NCI-H446 (cell line): ENCODE measurements at places on chromosomes 16 and 17.
A peak's percentile ranks its signal among the peaks of the same experiment; 100 is the strongest.

- DNase-seq = no peak
Measured at GRCh38 chr17:54982399-54982798, 13.8 kb downstream of the STXBP4 start.

DNA sequence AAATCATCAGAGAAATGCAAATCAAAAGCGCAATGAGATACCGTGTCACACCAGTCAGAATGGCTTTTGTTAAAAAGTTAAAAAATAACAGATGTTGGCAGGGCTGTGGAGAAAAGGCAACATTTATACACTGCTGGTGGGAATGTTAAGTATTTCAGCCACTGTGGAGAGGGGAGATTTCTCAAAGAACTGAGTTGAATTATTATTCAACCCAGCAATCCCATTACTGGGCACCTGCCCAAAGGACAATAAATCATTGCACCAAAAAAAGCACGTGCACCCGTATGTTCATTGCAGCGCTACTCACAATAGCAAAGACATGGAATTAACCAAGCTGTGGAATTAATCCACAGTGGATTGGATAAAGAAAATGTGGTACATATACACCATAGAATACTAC lies 204.7 kb downstream of the HS3ST4 start:
- no peak for DNase-seq

DNA sequence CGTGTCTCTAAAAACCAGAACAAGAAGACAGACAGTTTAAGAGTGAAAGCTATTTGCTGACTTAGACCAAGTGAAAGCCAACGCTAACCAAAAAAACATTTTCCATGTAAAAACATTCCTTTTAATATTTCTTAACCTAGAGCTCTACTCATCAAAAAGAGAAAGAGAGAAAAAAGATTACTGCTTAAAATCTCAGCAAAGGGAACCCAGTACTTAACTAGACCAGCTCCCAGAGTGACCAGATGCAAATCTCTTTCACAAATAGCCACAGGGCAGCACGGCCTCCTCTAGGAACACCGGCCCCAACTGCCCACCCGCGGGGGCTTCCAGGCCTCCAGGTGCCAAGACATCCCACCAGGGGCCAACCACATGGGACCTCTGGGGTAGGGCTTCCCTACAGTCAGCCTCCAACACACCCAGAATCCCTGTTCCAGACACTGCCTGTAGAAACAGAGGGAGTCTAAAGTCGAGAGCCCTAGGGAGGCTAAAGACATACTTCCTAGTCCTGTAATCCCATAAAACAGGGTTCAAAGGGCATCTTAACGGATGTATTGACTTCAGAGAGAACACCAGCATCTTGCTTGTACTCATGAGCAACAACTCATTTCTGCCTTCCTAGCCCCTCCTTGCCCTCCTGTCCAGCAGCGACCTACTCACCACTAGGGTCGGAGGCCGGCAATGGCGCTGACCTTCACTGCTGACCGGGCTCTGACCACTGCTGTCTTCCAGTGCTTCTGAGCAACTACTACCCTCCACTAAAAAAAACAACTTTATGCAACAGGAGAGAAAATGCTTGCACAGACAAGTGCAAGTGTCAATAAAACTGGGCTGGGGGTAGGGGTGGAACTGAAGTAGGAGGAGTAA lies 21.3 kb downstream of the ZCCHC14 start:
- no peak for DNase-seq

- no peak for DNase-seq
Measured at GRCh38 chr16:11005611-11005975, 61.2 kb downstream of the CLEC16A start.

- DNase-seq = no peak
Measured at GRCh38 chr16:79712276-79712675, 111.7 kb upstream of the MAF start.

DNA sequence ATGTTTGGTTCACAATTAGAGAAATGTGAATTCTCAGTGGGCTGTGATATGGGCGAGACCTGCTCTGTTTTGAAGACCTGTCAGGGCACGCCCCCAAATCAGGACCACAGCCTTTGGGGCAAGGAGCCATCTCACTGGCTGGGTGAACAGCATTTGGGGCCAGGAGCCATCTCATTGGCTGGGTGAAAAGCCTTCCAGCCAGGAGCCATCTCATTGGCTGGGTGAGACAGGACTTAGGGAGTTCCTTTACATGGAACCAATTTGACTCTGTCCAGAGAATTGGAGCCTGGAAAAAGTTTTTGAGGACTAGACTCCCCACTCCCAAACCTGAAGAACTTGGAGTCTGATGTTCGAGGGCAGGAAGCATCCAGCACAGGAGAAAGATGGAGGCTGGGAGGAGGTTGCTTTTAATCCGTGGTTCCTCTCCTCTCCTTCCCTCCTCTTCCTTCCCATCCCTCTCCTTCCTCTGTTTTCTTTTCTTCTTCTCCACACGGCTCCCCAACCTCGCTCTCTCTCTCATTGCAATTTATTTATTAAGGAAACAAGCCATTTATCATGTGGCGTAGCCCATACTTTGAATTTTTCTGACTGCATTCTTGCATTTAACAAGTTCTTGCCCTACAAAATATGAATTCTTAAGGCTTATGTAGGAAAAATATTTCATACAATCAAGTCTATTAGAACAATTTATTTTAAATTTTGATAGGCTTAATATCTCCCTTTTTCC lies 19.7 kb downstream of the FOXL1 start:
- DNase-seq = no peak

DNA sequence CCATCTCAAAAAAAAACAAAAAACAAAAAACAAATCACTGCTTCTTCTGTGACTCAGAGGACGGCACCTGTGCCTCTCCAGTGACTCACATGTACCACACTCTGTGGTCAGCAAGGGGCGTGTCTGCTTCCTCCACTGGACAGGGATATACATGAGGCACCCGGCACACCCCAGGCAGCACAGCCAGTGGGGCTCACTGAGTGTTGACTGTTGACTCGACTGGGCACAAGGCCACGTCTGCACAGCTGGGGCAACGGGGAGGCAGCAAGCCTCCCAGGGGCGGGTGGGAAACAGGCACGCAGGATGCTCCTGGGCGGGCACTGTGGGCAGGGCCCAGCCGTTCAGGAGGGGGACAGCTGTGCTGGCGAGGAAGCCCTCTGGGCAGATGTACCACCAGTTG lies 64.1 kb downstream of the TIMM22 start:
- no peak for DNase-seq

GRCh38 chr17:31481783-31482081 lies 90.3 kb downstream of the RAB11FIP4 start:
- no peak for DNase-seq

GRCh38 chr17:28008513-28008912 lies 34.0 kb upstream of the NLK start:
- no peak for DNase-seq

GRCh38 chr16:89289428-89290395 lies 72.2 kb downstream of the ZNF778 start:
- peak; percentile 34 for DNase-seq

DNA sequence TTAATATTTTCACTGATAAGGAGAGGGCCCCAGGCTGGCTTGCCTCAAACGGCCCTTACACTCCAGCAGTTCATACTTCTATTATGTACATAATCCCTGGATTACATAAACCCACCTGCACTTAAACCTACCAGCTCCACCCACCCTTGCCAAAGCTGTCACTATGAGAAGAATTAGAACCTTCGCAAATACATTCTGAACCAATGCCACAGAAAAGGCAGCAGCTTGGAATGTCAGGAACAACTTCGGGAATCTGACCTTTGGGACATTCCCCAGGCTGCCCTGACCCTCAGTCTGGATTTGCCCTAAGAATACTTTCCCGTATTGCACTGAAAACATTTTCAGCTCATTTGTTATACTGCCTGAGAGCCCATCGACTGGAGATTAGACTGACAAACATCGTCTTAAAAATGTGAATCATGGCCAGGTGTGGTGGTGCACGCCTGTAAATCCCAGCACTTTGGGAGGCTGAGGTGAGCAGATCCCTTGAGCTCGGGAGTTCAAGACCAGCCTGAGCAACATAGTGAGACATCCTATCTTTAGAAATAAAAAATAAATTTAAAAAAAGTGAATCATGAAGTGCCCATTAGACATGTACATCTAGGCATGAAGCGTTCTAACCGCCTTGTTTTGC lies 21.0 kb upstream of the SEC14L1 start:
- DNase-seq = no peak

DNA sequence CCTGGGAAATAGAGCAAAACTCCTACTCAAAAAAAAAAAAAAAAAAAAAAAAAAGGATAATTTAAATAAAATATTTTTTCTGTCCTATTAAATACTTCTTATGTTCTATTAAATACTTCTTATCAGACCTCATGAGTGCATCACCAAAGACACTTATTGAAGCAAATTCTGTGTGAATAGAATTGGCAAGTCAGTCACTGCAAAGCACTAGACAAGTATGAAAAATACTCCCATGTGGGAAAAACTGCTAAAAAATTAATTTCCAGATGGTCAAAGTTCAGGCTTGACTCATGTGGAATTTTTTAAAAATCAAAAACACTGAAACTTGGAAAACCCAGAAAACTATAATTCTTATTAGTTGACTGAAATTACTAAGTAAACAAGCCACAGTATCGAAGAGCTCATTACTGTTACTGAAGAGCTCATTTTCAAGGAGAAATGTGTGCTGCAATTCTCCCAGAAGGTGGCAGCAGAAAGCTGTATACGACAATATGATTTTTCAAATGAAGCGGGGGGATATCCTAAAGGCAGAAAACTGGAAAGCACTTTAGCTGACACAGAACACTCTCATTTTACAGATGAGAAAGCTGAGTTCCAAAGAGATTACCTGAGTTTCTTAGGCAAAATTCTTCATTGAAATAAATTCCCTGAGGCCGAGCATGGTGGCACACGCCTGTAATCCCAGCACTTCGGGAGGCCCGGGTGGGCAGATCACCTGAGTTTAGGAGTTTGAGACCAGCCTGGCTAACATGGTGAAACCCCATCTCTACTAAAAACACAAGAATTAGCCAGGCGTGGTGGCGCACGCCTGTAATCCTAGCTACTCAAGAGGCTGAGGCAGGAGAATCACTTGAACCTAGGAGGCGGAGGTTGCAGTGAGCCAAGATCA lies 15.9 kb upstream of the FBXO47 start:
- peak; percentile 42 for DNase-seq

GRCh38 chr17:49495842-49496182 lies 719 bp downstream of the NGFR start:
- no peak for DNase-seq

- no peak for DNase-seq
Measured at GRCh38 chr16:70676675-70677498, 9.0 kb downstream of the MTSS2 start.

DNA sequence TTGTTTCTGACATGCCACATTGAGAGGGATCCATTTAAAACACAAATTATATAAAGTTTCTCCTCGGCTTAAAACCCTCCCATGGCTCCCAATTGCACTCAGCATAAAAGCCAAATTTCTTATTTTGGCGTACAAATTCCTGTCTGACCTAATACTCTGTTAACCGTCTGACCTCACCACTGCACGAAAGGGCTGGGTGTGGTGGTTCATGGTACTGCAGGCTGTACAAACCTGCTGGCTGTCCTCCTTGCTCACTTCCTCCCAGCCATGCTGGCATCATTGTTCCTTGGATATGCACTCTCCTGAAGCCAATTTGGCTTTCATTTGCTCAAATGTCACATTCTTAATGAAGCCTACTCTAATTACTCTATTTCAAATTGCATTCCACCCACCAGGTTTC lies 301.6 kb upstream of the C16orf82 start:
- DNase-seq = no peak

GRCh38 chr17:15377616-15378015 lies 36.2 kb upstream of the TEKT3 start:
- no peak for DNase-seq

GRCh38 chr17:33113991-33114370 lies 122.3 kb downstream of the SPACA3 start:
- DNase-seq = no peak

DNA sequence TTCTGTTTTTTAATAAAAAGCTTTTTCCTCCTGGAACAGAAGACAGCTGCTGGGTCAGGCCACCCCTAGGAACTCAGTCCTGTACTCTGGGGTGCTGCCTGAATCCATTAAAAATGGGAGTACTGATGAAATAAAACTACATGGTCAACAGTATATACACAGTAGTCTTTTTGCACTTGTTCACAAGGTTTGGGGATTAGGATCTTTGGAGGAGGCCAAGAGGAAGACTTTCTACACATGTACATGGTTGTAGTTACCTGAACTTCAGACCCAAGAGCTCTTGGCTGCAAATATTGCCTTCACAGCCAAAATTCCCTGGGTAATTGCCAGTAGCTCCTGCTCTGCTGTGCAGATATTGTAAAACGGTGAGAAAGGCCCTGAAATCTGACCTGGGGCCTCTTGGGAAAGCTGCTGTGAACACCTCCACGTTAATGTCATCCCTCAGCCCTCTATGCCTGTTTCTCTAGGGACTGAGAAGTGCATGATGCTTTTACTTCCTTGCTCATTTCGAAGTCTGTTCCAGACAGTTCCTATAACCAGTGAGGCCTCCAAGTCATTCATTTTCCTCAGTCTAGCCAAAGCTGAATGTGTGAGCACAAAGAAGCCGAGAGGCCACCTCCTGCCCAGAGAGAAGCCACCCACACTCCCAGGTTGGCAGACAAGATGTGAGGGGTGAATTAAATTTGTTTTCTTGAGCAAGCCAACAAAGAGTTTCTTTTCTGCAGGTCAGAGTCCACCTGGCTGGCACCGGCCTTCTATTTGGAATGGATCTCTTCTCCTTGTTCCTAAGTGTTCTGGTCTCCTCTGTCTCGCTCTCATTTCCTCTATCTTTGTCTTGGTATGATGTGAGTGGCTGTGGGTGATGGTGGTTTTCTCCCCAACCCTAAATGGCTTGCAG lies 15.9 kb downstream of the ANKRD40 start:
- DNase-seq = no peak

DNA sequence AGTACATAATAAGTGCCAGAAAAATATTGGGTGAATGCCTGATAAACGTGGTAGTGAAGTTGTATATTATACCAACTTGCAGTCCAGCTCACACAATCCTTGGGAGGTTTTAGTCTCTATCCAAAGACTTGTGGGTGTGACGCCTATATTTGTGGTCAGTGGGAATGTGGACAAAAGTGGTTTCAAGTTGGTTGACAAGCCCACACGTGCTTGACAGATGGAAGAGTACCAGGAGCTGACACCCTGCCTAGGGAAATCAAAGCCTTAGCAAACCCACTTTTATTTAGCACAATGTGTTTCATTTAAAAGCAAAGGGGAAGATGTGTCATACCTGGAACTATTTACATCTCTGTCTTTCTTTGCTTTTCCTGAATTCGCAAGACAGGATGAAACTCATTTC lies 79.0 kb downstream of the CA10 start:
- no peak for DNase-seq

DNA sequence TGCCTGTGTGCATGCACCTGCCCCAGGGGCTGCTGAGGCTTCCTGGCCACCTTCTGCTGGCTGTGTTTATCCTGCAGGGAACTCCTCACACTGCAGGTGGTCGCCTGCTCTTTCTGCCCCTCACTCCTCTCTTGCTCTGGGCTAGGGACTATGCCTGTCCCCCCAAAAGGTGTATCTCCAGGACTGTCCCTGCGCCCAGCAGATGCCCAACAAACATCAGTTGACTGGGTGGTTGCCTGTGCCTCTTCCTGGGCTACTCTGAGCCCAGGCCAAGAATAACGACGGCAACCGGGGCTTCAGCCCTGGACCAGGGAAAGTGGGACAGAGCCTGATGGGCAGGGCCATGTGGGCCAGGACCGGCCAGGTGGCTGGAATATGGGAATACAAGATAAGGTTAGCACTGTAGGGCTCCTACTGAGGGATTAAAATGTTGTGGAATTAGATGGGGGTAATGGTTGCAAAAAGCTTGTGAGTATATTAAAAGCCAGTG lies 55.4 kb downstream of the VAC14 start:
- no peak for DNase-seq
